Erythroblast (primary cell): ENCODE measurements at places on chromosomes 16 and 17.
A peak's percentile ranks its signal among the peaks of the same experiment; 100 is the strongest.

DNA sequence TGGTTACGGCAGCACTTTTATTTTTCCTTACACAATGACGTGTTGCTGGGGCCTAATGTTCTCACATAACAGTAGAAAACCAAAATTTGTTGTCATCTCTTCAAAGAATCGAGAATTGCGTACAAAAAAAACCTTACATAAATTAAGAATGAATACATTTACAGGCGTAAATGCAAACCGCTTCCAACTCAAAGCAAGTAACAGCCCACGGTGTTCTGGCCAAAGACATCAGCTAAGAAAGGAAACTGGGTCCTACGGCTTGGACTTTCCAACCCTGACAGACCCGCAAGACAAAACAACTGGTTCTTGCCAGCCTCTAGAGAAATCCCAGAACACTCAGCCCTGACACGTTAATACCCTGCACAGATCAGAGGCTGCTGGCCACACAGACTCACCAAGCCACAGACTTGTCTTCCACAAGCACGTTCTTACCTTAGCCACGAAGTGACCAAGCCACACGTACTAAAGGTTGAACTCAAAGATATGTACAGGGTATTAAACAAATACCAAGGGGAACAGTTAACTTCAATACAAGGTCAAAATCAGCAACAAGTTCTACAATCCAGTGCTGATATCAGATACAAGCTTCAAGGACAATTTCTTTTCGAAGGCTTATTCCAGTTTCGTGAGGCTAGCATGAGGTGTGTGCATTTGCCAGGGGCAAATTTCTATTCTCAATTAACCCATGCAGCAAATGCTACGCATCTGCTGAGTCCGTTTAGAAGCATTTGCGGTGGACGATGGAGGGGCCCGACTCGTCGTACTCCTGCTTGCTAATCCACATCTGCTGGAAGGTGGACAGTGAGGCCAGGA is 2.4 kb downstream of the ACTG1 start:
- peak; percentile 32 for DNase-seq

GRCh38 chr17:7418472-7419152 is 1.5 kb upstream of the SPEM1 start:
- DNase-seq = no peak

DNA sequence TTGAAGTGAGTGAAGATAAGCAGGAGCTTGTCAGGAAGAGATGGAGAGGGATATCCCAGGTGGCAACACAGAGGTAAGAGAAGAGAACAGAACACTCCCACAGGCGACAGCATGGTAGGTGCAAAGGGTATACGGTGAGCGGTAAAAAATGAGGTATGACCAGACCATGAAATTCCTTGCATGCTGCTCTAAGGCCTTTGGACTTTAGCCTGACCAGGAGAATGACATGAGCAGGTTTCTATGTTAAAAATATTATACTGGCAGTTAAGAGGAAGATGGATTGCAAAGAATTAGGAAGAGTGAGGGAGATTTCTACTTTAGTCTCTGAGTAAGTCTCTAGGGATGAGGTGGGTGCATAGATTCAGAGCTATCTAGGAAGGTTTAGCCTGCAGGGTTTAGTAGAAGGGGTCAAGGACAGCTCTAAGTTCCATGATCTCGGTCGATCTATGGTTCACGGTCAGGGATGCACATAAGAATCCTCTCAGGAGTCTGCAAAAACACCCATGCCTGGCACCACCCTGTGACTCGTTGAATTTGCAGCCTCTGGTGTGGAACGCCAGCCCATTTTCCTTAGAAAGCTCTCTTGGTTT is 65.7 kb downstream of the HLF start:
- DNase-seq = no peak

- no peak for DNase-seq
Observed at GRCh38 chr16:55373489-55373832, 49.5 kb downstream of the IRX6 start.

DNA sequence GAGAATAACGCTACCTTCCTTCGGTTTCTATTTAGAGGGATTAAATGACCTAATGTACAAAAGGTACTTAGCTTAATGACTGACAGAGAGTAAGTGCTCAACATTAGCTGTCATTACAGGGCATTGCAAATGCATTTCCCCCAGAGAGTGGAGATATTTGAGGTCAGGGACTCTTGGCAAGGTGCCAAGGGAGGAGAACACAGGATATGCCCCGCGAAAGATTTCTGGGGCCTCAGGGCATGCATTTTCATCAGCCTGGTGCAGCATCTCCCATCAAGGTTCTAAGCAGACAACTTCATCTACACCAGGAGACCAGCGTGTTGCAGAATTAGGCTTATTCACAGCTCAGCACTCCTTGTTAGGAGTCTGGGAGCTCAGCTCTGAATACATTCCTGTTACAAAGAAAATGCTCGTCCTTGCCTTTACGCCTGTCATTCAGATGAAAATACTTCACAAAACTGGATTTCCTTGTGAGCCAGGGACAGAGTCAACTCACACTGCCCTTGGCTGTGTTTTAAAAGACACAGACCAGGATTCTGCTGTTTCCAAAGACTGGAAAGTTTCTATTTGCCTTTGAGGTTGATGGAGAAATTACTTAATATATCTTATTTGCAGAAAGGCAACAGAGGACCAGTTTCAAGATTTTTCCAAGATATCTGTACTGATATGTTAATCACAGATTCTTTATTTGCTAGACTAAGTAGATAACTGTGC is 108.2 kb downstream of the VAT1L start:
- no peak for DNase-seq

GRCh38 chr16:74307383-74307782 is 10.8 kb downstream of the PSMD7 start:
- DNase-seq = no peak

GRCh38 chr17:77566151-77566550 is 392.4 kb upstream of the TNRC6C start:
- DNase-seq = no peak

- DNase-seq = no peak
Observed at GRCh38 chr16:61590577-61590976, 445.7 kb downstream of the CDH8 start.

GRCh38 chr16:28098171-28098958 is 34.9 kb upstream of the GSG1L start:
- DNase-seq = no peak

DNA sequence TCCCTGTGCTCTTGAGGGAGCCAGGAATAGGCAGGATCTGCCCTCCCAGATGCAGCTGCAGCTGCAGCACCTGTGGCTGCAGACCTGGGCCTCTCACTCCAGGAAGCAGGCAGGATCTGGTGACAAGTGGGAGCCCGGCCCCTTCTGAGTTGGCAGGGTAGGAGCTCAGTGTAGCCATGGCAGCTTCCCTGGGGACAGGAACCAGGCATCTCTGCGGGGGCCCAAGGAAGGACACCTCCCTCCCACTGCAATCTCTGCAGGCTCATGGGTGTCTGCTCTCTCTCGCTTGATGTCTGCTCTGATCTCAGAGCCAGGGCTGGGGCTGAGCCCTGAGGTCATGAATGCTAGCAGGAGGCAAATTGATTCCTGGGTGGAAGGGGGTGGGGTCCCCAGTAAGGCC is 592.5 kb upstream of the CA10 start:
- DNase-seq = no peak
